NCI-H774 (cell line): ENCODE measurements at places on chromosomes 7 and 10.

- no peak for DNase-seq
These were observed 115.5 kb upstream of the STK17A start for GRCh38 chr7:43467406-43467805.

GRCh38 chr7:81527651-81528050 lies 242.2 kb downstream of the HGF start:
- no peak for DNase-seq

DNA sequence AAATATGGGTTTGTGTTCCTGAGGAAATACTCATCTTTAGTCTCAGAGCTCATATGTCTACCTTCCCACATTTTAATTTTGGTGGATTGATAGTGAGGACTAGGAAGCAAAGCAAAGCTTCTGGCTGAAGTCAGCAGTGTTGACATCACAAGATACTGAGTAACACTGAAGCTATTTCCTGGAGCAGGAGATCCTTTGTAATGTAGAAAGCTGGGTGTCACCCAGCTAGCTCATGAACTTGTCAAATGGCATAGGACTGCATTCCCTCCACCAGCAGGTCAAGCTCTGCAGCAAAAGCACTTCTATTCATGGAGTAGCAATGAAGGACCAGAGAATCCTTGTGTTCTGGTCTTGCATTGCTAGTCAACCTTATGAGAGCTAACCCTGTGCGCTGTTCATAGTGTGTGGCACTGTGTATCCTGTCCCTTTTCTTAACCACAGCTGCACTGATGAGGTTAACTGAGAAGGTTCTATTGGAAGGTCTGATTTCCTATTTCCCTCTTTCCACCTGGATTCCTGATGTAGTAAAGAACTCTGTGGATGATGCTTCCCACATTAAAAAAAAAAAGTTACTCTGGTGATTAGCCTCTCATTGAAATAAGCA lies 94.8 kb upstream of the ZNF804B start:
- no peak for DNase-seq

- peak; percentile 22 for DNase-seq
These were observed 517.4 kb downstream of the PARD3 start for GRCh38 chr10:34297541-34298345.

DNA sequence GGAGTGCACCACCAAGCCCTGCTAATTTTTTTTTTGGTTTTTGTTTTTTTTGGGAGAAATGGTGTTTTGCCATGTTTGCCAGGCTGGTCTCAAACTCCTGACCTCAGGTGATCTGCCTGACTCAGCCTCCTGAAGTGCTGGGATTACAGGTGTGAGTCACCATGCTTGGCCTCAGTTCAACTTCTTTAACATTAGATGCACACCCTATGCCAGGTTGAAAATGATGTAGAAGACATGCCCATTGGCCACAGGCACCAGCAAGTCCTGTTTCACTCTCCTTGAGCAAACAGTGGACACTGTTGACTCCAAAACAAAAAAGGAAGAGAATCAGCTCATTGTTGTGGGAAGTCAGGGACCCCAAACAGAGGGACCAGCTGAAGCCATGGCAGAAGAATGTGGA lies 1205.3 kb downstream of the REEP3 start:
- DNase-seq: no peak
